Right lung (tissue), 10 donors: ENCODE measurements at places on chromosomes 12 and 14. TPM values are rescaled to one million over a fixed set of nuclear protein-coding genes. Genes with fewer than 3 reads are reported as not detected.

- no peak for DNase-seq
Observed at GRCh38 chr12:106091446-106091820, 47.3 kb downstream of the NUAK1 start.

- no peak for DNase-seq
Observed at GRCh38 chr12:12806784-12807516, 6.2 kb upstream of the DDX47 start.

DNA sequence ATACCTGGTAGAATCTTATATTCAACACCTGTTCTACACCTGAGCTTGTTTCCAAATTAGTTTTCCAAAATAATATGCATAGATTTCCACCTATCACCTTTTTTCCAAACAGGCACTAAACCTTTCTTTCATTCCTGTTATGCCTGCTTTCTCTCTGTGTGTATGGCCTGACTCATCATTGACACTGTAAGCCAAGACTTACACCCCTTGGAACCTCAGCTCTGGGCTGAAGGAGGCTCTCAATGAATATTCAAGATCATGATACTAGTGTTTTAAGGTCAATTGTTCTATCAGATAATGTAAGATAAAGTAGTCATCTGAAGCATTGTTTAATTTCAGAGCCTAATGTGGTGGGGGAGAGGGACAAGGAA lies 1193.3 kb downstream of the FLRT2 start:
- no peak for DNase-seq

DNA sequence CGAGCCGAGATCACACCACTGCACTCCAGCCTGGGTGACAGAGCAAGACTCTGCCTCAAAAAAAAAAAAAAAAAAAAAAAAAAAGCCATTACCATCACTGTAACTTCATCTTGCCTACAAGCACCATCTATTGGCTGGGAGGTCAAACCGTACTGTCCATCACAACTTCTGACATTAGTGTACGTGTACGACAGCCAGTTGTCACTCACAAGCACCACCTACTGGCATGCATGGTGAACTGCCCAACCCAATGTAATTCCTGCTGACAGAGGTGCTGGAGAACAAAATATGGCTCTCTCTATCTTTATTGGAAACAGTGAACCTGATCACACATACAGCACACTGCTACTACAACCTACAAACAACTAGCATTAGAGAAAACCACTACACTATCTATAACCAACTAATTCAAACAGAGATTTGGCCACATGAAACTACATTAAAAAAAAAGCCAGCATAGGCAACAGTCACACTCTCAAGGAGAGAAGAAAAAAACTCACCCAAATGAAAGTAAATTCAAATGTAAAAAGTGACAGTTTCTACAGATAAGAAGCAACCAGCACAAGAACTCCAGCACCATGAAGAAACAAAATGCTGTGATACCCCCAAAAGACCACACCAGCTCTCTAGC lies 82.3 kb downstream of the PUS7L start:
- no peak for DNase-seq

DNA sequence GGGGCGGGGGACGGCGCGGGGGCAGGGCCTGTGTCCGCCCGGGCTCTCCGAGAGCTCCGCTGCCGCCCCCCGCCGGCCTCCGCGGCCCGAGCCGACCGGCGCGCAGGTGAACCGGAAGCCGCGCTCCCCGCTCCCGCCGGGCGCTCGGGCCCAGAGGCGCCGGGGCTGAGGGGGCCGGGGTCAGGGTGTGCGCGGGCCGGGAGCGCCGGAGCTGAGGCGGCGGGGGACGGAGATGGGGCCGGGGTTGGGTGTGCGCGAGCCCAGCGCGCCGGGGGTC lies 431 bp downstream of the HIP1R start:
- DNase-seq = no peak

GRCh38 chr12:82329508-82329907 lies 28.7 kb downstream of the CCDC59 start:
- no peak for DNase-seq

GRCh38 chr14:58752771-58753201 lies 115.0 kb downstream of the DACT1 start:
- peak; percentile 68 for DNase-seq

DNA sequence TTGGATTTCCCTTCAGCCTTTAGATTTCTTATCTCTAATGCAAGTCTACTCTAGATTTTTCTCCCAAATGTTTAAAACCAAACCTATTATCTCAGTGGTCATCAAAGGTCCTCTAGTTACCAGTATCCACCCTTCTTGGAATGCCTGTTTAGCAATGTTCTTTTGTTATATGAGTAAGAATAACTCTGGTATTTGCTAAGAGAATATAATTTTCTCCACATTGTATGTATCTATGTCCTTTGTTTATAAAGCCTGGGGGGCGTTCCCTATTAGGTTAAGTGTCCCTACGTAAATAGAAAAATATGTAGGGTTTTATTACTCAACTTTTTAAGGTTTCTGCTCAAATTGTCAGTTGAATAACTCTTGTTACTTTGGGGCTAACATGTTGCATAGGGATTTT lies 27.3 kb downstream of the PPM1A start:
- DNase-seq = no peak

GRCh38 chr14:100786131-100786530 lies 39.8 kb upstream of the MEG3 start:
- DNase-seq = no peak

Gene AKAP3
- polyA plus RNA-seq = 2.5 TPM

Gene ANO6
- 63.2 TPM for polyA plus RNA-seq

Gene SPIC
- polyA plus RNA-seq = 0.25 TPM
